Gastroesophageal sphincter (tissue), 4 donors: ENCODE measurements at places on chromosomes 2 and 18. TPM values are rescaled to one million over a fixed set of nuclear protein-coding genes. Genes with fewer than 3 reads are reported as not detected.

The FAHD2B gene
- 15.6 TPM for total RNA-seq

The SLC35F5 gene
- total RNA-seq, result 47.7 TPM

The MAP3K2 gene
- 55.7 TPM for total RNA-seq

The ACTR1B gene
- total RNA-seq, result 83.7 TPM

The CYTIP gene
- 2.9 TPM for total RNA-seq

The NYAP2 gene
- total RNA-seq, result 0.47 TPM

The ITGA6 gene
- total RNA-seq, result 62.2 TPM

GRCh38 chr2:28452534-28453081 is 43.3 kb upstream of the PLB1 start:
- H3K36me3 ChIP-seq, result no peaks in the 10 kb centered on the region
- ATAC-seq, result peak; percentile 59
- no peak overlapping the region for H3K27ac ChIP-seq
- no peaks in the 10 kb centered on the region for H3K4me1 ChIP-seq
- no peak overlapping the region for H3K4me3 ChIP-seq

DNA sequence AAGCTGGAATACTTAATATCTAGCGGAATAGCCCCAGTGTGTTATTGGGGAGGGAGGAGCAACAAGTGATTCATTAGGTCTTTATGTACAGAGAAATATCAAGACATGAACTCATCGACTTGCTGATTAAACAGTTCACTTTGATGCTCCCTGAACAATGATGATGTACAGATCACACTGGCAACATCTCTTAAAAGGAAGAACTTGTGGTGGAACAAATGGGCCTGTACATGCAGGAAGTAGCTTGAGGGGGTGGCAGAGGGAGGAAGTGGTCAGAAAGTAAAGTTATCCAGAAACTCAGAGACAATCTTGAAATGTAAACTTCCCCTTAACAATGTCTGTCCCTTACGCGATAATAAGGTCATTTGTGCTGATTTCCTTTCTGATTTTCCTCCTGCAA is 90.5 kb downstream of the NXPH2 start:
- H3K4me1 ChIP-seq, result no peaks in the 10 kb centered on the region
- ATAC-seq, result no peak
- H3K27me3 ChIP-seq, result no peaks in the 10 kb centered on the region
- no peak overlapping the region for H3K4me3 ChIP-seq
- no peaks in the 10 kb centered on the region for H3K36me3 ChIP-seq

GRCh38 chr2:129050101-129050500 is 731.4 kb upstream of the HS6ST1 start:
- no peaks in the 10 kb centered on the region for H3K36me3 ChIP-seq
- H3K27ac ChIP-seq, result no peak overlapping the region
- no peak overlapping the region for H3K4me3 ChIP-seq
- H3K27me3 ChIP-seq, result no peaks in the 10 kb centered on the region
- ATAC-seq, result no peak
- H3K4me1 ChIP-seq, result no peaks in the 10 kb centered on the region

DNA sequence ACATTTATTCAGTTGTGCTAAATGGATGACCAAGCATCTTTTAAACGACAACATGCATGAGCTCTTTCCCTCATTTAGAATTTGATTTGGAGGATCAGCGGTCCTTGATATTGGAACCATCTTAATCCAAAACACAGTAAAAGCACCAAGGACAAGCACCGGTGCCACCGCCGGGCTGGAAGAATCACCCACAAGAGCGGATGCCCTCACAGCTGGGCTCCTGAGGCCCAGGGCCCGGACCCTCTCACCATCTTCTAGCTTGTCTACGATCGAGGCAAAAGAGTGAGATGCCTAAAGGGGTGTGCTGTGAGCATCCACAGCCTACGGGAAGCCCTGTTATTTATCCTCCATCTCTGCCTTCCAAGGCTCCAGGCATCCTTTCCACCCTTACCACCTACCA is 129.5 kb downstream of the ZNF516 start:
- no peak overlapping the region for H3K4me3 ChIP-seq
- H3K27me3 ChIP-seq, result no peaks in the 10 kb centered on the region
- H3K36me3 ChIP-seq, result peaks cover 53% of the 10 kb centered on the region
- no peak overlapping the region for H3K27ac ChIP-seq
- H3K4me1 ChIP-seq, result no peaks in the 10 kb centered on the region
- no peak for ATAC-seq

- peaks cover 35% of the 10 kb centered on the region for H3K27me3 ChIP-seq
- H3K4me1 ChIP-seq, result no peaks in the 10 kb centered on the region
- no peaks in the 10 kb centered on the region for H3K36me3 ChIP-seq
- no peak overlapping the region for H3K4me3 ChIP-seq
Observed at GRCh38 chr18:79809482-79810192, 11.9 kb downstream of the KCNG2 start.

DNA sequence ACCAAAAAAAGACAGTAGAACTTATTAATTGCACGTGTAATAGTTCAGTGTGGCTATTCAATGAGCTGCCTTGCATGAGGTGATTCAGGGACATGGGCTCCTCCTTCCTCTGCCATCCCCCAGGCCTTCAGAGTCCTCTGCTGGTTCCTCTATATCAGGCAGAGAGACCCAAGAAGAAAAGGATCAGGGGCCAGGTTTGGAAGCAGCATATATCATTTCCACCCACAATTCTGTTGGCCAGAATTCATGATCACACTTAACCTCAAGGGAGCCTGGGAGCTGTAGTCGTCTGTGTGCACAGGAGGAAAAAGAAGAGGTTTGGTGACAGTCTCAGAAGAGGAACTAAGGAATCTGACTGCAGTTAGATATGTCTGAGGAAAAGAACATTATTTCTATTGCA is 114.0 kb upstream of the GLS start:
- no peak for ATAC-seq
- no peaks in the 10 kb centered on the region for H3K27me3 ChIP-seq

- H3K27me3 ChIP-seq, result no peaks in the 10 kb centered on the region
- ATAC-seq, result no peak
- H3K4me3 ChIP-seq, result no peak overlapping the region
- no peak overlapping the region for H3K27ac ChIP-seq
Observed at GRCh38 chr2:189880429-189880828, 96.2 kb downstream of the PMS1 start.

- H3K4me3 ChIP-seq, result no peak overlapping the region
- no peak for ATAC-seq
- H3K27ac ChIP-seq, result no peak overlapping the region
- H3K36me3 ChIP-seq, result no peaks in the 10 kb centered on the region
- H3K27me3 ChIP-seq, result no peaks in the 10 kb centered on the region
- H3K4me1 ChIP-seq, result peaks cover 13% of the 10 kb centered on the region
Observed at GRCh38 chr2:27095427-27095744, 8.8 kb downstream of the KHK start.

DNA sequence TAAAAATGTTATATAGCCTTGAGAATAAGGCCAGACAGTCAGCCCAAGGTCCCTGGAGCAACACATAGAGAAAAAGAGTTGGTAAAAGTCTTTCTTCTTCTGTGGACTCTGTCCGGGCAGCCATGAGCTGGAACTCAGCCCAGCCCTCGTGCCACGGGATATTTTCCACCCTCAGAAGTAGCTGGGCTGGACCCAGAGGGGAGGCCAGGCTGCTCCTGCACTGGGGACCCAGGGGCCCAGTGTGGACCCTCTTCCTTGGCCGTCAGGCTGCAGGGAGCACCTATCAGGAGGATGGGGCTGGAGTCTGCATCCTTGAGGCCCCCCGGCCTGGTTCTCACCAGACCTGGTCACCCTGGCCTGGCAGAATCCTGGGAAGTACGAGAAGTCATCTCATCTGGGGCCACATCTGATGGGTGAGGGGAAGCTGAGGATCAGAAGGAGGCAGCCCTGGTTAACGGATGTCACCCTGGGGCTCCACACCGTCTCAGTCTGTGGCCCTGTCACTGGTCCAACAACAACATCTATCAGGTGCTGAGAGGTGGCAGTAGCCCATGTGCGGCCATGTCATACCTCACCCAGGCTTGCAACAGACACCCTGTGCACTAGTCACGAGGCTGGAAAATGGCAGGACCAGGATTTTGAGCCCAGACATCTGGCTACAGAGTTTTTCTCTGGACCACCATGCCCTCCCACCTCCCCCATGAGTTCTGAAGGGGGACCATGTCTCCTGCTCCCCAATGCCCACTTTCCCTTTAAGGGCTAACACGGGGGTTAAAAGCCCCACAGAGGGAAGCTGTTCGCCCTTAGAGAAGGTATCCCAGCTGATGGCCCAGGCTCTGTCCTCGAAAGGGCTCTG is 33.0 kb downstream of the SDC1 start:
- no peaks in the 10 kb centered on the region for H3K27me3 ChIP-seq
- H3K36me3 ChIP-seq, result no peaks in the 10 kb centered on the region
- no peak overlapping the region for H3K27ac ChIP-seq
- no peak overlapping the region for H3K4me3 ChIP-seq
- H3K4me1 ChIP-seq, result no peaks in the 10 kb centered on the region

GRCh38 chr2:181910028-181910831 is 18.7 kb downstream of the ITPRID2 start:
- no peaks in the 10 kb centered on the region for H3K27me3 ChIP-seq
- no peaks in the 10 kb centered on the region for H3K4me1 ChIP-seq
- no peak for ATAC-seq
- peaks cover 4% of the 10 kb centered on the region for H3K36me3 ChIP-seq
- H3K4me3 ChIP-seq, result no peak overlapping the region

DNA sequence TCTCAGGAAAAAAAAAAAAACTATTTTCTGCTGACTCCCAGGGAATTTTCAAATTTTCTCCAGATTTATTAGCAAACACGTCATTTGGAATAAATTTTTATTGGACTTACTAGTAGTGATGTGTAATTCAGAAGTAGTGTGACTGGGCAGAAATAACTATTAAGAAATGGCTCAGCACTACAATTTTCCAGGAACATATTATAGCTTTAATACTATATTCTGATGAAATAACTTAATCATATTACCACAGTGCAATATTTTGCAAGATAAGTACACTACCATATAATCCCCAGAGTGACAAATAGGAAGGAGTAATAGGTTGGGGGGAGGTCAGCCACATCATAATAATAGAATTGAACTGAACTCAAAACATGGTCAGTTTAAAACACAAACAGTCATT is 19.7 kb upstream of the TNFAIP6 start:
- H3K27ac ChIP-seq, result no peak overlapping the region
- no peaks in the 10 kb centered on the region for H3K4me1 ChIP-seq
- no peak overlapping the region for H3K4me3 ChIP-seq
- no peak for ATAC-seq
- H3K27me3 ChIP-seq, result no peaks in the 10 kb centered on the region
- H3K36me3 ChIP-seq, result no peaks in the 10 kb centered on the region

DNA sequence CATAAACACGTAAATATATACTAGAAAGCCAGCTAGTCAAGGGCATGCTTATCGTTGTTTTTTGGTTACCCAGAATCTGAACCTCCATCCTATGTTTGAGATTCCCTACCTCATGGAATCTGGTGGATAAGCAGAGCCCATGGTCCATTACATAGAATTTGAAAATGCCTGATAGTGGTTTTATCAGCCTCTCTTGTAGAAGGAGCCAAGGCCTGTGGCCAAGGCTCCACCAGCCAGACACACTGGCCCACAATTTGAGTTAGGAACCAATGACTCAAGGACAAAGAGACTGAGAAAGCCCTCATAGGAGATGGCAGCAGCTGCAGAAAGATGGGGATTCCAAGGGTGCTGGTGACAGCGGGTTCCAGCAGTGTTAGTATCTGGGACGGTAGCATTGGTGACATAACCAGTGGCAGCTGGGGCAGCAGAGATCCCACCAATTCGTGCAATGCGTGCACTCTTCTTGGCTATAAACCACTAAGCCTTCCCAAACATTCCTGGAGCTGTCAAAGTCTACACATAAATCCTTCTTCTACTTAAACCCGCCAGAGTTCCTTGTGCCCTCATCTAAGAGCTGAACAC is 51.2 kb upstream of the RMDN2 start:
- no peak overlapping the region for H3K4me3 ChIP-seq
- H3K27me3 ChIP-seq, result no peaks in the 10 kb centered on the region
- H3K36me3 ChIP-seq, result no peaks in the 10 kb centered on the region

GRCh38 chr2:203905656-203906055 is 30.9 kb upstream of the ICOS start:
- no peak for ATAC-seq
- H3K36me3 ChIP-seq, result no peaks in the 10 kb centered on the region
- no peak overlapping the region for H3K27ac ChIP-seq
- H3K4me3 ChIP-seq, result no peak overlapping the region
- H3K4me1 ChIP-seq, result no peaks in the 10 kb centered on the region

DNA sequence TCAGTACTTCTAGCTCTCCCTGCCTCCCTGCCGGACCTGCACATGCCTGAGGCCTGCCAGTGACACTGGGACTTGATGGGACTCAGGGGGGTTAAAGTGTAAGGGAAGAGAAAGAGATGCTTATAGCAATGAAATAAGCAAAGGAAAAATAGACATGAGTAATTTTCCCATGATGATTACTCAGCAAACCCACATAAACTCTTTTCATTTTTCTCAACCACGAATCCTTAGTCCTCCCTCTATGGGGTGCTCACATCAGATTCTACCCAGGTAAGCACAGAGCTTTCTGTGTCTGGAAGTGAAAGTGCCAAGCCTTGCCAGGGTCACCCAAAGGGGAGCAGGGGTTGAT is 44.8 kb upstream of the ANKRD62 start:
- no peaks in the 10 kb centered on the region for H3K4me1 ChIP-seq
- ATAC-seq, result no peak
- H3K4me3 ChIP-seq, result no peak overlapping the region
- H3K27me3 ChIP-seq, result peaks cover 10% of the 10 kb centered on the region
- H3K36me3 ChIP-seq, result no peaks in the 10 kb centered on the region

DNA sequence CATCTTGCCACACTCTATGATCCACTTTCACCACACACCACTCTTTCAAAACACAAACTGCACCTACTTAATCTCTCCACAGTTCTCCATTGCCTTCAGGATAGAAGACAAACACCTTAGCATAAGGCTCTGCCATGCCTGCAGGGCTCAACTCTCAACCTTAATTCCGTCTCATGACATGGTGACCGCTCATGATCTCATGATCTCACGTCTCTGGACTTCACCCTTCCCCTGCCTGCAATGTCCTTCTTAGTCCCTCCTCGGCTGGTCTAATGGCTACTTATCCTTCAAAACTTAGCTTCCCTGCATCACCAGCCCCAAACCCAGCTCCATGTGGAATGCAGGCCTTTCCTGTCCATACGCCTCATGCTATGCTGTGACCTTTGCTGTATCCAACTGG is 85.3 kb downstream of the ACVR1 start:
- H3K36me3 ChIP-seq, result no peaks in the 10 kb centered on the region
- ATAC-seq, result no peak
- H3K4me1 ChIP-seq, result peaks cover 20% of the 10 kb centered on the region

DNA sequence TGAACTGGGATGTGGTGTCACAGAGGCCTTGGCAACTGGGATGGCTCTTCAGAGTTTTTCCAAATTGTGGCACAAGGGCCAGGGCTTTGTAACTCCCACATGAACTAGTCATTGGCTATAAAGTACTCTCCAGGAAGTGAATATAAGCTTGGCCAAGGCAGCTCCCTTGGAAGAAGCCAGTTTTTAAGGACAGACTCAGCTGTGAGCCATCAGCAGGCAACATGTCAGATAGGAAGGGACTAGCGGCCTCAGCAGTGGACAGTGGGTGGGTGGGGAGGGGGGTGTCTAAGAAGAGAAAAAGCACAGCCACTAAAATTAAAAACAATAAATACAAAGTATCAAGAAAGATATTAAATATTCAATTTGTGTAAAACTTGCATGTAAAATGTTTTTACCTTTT is 691.1 kb upstream of the PIK3C3 start:
- H3K27me3 ChIP-seq, result no peaks in the 10 kb centered on the region
- no peak for ATAC-seq
- no peaks in the 10 kb centered on the region for H3K4me1 ChIP-seq
- no peak overlapping the region for H3K4me3 ChIP-seq
- no peaks in the 10 kb centered on the region for H3K36me3 ChIP-seq
- H3K27ac ChIP-seq, result no peak overlapping the region

- H3K4me3 ChIP-seq, result no peak overlapping the region
- H3K27ac ChIP-seq, result no peak overlapping the region
- H3K27me3 ChIP-seq, result no peaks in the 10 kb centered on the region
- H3K36me3 ChIP-seq, result no peaks in the 10 kb centered on the region
- ATAC-seq, result no peak
Observed at GRCh38 chr2:117720765-117721164, 93.7 kb upstream of the DDX18 start.
